ENCODE measurements at places on chromosomes 1 and 21. TPM values are rescaled to one million over a fixed set of nuclear protein-coding genes. Genes with fewer than 3 reads are reported as not detected.

Gene SERTAD4
- total RNA-seq = not detected

Gene SAMSN1
- 51.3 TPM for total RNA-seq

Gene FCGR3A
- not detected for total RNA-seq

Gene TXNDC12
- total RNA-seq = 48.1 TPM

Gene USH2A
- total RNA-seq = not detected

Gene TMEM82
- not detected for total RNA-seq

DNA sequence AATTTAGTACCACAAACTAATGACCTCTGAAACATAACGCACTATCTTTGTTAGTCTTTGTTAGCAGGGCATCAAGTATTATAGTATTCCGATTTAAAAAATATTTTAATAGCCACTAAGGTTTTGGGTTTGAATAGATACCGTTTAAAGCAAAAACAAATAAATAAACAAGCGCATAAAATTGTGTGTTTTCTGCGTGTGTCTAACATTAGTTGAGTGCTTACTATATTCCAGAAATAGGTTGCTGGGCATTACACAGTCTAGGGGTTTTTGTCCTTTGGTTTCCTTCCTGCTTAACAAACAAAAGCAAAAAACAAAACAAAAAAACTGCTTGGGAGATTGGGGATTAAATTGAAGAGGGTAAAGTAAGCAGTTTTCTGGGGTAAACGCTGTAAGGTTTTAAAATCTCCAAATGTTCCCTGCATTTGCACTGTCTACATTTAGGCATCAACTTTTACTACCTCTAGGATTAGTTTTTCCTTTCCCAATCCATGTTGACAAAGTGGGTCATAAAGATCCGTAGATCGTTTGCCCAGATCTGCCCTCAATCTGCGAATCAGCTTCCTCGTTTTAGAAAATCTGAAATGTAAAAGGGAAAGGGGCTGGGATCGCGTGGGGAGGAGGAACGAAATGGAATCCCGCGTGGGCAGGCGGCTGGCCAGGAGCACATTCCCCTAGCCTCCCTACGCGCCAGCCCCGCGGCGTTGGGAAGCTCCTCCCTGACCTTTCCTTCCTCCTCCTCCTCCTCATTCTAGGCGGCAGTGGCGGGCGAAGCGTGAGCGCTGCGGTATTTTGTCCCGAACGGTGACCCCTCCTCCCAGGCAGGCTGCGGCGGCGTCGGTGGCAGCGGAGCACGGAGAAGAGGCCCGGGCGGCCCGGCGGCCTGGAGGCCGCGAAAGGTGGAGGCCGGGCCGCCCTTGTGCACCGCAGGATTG is at the start of gene KCTD3:
KCTD3 (plus strand) TSS at position 749 of the 935 bp plus-strand sequence. CDS start 382 bp downstream, outside the sequence.
- peak; percentile 53 for DNase-seq

GRCh38 chr1:231272880-231273279 is 31.9 kb downstream of the GNPAT start:
- no peak for DNase-seq

GRCh38 chr1:37661401-37661800 is 26.7 kb upstream of the RSPO1 start:
- no peak for DNase-seq

- DNase-seq = no peak
Measured at GRCh38 chr1:48743480-48743879, 33.2 kb downstream of the BEND5 start.

- no peak for DNase-seq
Measured at GRCh38 chr1:112964347-112964746, 8.4 kb upstream of the SLC16A1 start.

- DNase-seq = no peak
Measured at GRCh38 chr1:157819896-157820295, at the start of gene FCRL1. Gene FCRL1 (minus strand): TSS chr1:157820120. CDS start chr1:157820037, 83 bp downstream.

GRCh38 chr1:180504186-180504585 is 1.8 kb upstream of the ACBD6 start:
- no peak for DNase-seq

GRCh38 chr1:211557894-211558625 is 20.9 kb downstream of the SLC30A1 start:
- DNase-seq = no peak

All from activated CD4-positive, alpha-beta T cell treated with anti-CD3 and anti-CD28 coated beads, Interleukin-2, amount 10 ng/mL, durations not matched to agents 7 days and 5 days (primary cell).